ENCODE measurements at places on chromosomes 16 and 17.
A peak's percentile ranks its signal among the peaks of the same experiment; 100 is the strongest.

GRCh38 chr16:51757505-51757904 lies 606.4 kb upstream of the SALL1 start:
- no peak for DNase-seq

DNA sequence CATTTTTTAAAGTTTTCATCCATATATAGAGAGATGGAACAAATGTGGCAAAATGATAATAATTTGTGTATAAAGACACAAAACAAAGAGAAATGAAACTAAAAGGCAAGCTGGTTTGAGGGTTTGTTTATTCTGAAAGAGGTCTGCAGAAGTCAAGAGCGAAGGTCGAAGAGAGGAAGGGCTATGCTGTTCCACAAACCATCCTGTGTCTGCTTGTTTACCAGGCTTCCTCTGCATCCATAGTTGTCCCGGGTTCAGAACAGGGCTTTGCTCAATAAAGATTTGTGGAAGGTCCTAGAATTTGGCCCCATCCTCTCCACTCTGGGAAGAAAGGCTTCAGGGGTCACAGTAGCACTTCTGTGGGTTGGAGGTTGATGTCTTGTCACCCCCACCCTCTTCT lies 2.4 kb upstream of the MARVELD3 start:
- DNase-seq, result no peak

- DNase-seq, result no peak
Observed at GRCh38 chr17:41686281-41686680, 2.4 kb upstream of the EIF1 start.

DNA sequence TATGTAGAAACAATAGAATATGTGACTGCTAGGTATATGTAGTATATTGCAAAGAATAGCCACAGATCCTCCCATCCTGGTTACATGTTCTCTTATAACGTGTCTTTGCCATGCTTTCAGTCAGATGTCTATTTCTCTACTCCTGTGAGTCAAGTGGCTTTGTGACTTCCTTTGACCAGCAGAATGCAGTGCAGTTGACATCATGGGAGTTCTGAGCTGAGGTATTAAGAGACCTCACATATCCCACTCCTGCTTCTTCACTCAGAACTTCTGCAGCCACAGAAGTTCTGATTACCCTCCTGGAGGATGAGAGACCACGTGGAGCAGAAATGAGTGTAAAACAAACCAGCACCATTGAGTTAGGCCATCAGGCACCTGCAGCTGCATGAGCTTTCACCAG lies 222.5 kb downstream of the PRKCA start:
- DNase-seq, result no peak

- DNase-seq, result no peak
Observed at GRCh38 chr16:68790130-68790761, 53.1 kb upstream of the TANGO6 start.

DNA sequence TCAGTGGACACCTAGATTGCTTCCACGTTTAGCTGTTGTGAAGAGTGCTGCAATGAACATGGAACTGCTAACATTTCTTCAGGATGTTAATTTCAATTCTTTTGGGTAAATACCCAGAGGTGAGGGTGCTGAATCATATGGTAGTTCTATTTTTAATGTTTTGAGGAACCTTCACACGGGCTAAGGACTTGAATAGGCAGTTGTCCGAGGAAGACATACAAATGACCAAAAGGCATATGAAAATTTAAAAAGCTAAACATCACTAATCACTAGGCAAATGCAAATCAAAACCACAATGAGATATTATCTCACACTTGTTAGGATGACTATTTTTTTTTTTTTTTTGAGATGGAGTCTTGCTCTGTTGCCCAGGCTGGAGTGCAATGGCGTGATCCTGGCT lies 173.3 kb downstream of the PRKCB start:
- DNase-seq, result no peak

- no peak for DNase-seq
Observed at GRCh38 chr16:86848821-86849220, 270.5 kb downstream of the FOXL1 start.

DNA sequence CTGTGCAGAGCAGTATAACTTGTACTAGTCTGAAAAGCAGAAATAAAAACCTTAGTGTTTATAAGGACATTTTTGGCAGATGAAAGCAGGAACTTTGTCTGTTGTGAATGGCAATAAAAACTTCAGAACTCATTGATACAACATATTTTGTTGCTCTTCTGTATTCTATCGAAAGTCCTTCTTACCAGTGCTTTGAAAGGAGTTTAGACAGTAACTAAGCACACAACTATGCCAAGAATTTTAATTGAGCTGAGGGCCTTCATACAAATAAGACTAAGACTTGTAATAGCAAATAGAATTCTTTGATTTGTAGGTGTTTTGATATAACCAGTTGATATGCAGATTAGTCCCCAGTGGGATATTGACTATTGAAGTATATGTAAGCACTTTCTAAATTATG lies 308.4 kb downstream of the ZFHX3 start:
- DNase-seq, result no peak

- DNase-seq, result no peak
Observed at GRCh38 chr17:72609501-72609900, 483.0 kb downstream of the SLC39A11 start.

- no peak for DNase-seq
Observed at GRCh38 chr17:76050538-76051467, 21.5 kb downstream of the SRP68 start.

- no peak for DNase-seq
Observed at GRCh38 chr17:51046514-51047384, 73.9 kb downstream of the SPAG9 start.

DNA sequence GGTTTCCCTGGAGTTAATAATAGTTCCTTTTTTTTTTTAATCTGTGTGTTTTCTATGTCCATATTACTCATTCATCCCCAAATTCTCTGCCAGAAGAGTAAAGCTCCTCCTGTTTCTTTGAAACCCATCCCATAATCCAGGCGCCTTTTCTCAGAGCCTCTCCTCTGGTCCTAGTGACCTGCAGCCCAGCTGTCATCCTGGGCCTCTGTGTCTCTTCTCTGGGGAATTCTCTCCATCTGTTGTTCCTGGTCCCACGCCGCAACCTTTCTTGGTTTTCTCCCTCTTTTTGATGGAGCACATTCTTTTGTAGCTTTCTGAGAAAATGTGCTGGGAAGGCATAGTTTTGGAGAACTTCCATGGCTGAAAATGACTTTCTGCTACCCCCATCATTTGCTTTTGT lies 10.2 kb downstream of the KATNB1 start:
- DNase-seq, result no peak

GRCh38 chr16:59259074-59259949 lies 525.2 kb upstream of the GOT2 start:
- DNase-seq, result no peak

DNA sequence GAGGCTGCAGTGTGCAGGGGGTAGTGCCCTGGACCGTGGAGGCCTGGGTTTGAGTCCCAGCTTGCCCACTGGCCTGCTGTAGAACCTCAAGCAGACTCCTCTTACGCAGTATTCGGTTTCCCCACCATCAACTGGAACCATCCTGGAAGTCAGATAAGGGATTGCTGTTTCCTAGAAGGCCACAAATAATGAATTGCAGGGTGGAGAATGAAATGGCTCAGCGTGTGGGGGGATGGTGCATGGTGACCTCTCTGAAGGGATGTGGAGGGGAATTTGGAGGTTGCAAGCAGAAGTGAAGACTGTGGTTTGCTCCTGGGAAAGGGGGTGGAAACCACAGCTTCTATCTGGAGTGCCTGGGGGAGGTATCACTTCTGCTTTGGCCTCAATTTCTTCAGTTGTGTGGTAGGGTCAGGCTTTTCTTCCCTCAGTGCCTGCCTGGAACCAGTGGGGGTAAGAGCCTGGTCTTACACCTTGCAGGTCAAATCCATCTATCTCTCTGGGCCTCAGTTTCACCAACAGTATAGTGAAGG lies 1.7 kb downstream of the ADGRG5 start:
- DNase-seq, result no peak

DNA sequence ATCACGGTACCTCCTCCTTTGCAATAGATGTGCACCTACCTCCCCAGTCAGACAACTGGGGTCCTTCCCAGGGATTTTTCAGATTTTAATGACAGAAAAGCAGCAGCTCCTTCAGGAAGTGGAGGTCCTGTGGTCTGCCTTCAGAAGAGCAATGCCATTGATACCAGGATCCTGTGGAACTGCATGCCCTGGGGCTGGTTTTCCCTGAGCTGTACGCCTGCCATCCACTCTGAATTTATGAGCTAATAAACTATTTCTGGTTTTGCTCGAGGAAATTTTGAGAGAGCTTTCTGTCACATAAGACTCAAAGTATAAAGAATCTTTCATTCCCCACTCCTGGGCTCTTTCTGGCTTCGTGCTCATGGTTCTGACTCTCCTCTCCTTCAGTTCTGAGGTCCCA lies 10.0 kb upstream of the CCL23 start:
- DNase-seq, result no peak

DNA sequence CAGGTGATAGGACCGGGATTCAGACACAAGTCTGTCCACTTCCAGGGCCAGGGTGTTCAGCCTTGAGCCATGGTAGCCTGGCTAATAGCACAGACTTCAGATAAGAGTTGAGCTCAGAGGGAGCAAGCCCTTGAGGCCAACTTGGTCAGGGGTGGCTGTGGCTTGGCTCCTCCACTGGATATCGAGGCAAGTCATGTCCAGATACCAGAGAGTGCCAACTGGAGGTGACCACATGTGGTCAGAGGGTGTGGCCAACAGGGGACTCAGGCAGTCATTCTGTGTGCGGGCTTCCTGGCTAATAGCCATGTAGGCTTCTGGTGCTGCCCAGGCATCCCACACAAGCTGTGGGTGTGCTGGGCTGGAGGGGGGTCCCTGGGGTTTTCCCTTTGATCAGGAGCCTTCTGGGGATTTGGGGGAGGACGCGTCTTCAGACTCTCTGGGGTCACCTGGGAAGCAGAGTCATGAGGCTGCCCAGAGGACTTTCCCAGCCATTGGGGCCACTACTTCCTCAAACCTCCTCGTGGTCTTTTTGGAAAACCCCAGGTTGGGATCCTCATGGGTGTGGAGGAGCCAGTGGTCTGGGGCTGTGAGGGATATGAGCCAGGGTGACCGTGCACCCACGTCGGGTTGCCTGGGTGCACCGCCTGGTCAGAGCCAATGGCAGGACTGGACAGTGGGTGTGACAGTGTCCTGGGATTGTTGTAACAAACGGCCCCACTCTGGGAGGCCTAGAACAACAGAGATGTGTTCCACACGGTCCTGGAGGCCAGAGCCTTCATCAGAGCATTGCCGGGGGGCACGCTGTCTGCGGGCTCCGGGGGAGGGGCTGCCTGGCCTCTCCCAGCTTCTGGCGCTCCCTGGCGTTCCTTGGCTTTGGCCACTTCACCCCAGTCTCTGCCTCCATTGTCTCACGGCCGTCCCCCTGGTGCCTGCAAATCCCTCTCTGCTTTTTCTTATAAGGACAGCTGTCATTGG lies 25.0 kb downstream of the COX4I1 start:
- DNase-seq, result no peak

DNA sequence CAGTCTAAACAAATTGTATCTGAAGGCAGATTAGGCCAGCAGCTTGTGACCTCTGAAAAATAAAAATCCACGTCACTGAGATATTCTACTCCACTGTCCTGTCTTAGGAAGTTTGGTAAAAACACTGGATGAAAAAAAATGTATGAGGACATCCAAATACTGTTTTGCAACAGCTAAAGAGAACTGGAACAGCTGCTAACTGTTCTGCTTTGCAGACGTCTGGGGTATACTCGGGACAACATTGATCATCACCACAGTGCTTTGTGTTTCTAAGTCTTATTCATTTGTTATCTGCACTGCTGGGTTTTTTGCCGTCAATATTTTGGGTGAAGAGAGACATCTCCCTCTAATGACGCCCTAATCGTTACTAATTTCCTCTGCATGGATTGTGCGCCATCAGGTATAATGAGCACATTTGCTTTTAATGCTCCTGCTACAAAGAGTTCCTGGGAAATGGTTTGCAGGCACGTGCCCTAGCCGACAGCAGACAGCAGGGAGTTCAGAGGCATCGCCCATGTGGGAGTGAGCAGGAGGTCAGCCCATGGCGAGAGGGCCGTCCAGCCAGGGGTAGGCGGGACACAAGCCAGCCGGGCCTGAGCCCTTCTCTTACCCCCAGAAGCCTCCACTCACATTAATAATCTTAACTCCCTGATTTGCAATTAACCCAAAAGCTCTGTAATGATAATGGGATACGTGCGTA lies 87.0 kb downstream of the CBLN1 start:
- DNase-seq, result no peak

- DNase-seq, result no peak
Observed at GRCh38 chr17:10598621-10599020, 49.2 kb upstream of the MYH2 start.

GRCh38 chr16:86026171-86026910 lies 127.4 kb downstream of the IRF8 start:
- no peak for DNase-seq

DNA sequence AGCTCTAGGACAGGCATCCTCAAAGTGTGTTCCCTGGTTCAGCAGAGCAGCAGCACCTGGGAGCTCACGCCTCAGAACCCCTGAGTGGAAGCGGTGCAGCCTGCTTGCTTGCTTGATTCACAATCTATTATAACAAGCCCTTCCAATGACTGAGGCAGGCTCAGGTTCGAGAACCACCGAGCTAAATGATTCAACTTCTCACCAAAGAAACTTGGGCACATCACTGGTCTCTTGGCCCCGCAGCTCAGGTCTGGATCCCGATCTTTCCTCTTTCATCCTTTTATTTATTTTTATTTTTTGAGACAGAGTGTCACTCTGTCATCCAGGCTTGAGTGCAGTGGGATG lies 24.5 kb downstream of the CLUH start:
- no peak for DNase-seq

DNA sequence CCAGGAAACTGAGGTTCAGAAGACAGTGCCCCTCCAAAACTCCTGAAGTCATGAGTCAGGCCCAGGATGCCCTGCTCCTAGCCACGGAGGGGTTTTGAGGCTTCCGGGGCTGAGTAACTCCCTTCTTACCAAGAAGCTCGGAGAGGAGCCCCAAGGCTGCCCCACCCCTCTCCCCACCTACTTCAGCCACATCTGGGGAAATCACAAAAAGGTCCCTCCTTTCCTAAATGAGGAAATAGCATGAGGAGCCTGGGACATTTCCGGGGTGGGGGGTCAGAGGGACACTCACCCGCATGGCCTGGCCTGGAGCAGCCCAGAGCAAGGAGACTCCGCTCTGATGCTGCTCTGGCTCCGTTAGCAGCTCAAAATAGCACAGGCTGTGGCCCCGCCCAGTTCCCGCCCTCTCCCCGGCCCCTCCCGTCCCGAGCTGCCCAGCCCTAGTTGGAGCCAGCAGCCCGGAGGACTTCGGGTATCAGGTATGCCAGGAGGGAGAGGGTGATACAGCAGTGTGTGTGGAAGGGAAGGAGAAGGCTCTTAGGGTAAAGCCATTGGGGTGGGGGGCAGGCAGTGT lies 40.1 kb downstream of the MYO18A start:
- peak; percentile 67 for DNase-seq
